ENCODE measurements at places on chromosomes 1 and 21.

DNA sequence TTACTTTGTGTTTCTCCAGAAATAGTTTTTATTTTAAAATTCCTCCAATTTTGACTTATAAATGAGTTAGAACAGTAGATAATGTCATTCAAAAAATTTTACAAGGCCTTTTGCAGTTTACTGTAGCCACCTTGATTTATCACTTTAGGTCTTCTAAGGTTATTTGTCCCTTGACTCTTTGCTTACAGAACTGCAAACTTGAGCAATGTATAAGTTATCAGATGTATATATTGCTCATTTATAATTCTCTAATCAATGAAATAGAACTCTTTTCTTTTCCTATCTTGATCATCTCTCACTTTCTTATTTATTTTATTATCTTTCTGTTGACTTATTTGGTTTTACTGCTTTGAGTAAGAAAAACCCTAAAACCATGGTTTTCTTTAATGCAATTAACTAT lies 5.8 kb upstream of the SPTA1 start:
- no peak for DNase-seq

GRCh38 chr1:235056937-235057336 lies 71.7 kb downstream of the TOMM20 start:
- DNase-seq: no peak

GRCh38 chr1:66542811-66543767 lies 9.1 kb downstream of the SGIP1 start:
- DNase-seq: no peak

DNA sequence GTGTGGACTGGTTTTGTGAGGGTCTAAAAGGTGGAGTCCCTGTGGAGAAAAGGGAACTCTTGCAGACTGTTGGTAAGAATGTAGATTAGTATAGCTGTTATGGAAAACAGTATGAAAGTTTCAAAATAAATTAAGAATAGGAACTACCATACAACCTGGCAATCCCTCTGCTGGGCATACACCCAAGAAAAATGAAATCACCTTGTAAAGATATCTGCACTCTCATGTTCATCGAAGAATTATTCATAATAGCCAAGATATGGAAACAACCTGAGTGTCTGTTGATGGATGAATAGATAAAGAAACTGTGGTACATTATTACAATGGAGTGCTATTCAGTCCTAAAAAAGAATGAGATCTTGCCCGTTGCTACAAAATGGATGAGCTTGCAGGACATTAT lies 109.6 kb downstream of the TBX19 start:
- no peak for DNase-seq

DNA sequence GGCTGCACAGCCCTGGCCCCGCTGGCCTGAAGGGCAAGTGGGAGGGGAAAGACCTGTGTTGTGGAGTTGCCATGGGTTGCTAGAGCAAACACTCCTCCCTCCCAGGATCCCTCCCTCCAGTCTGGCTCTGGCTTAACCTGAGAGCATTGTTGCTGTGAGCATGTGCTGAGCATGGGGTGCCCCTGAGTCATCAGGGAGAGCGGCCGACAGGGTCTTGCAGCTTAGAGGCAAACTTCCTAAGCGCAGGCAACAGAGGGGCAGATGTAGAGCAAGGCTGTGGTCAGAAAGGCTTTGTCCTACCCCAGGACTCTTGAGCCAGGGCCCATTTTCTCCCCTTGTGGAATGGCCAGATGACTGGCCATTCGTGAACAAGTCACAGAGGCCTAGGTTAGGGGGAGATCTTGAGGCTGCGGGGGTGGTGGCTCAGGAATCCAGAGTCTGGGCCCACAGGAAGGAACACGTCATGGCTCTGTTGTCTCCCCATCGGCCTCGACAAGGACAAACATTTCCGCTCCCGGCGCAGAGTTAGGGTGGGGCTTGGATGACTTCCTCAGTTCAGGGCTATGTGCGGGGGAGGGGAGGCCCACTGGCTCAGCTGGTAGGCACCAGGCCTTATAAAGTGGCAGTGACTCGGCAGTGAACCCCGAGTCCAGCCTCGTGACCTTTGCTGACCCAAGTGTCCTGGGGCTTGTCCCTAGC lies 362 bp upstream of the DYNLT4 start:
- peak; percentile 83 for DNase-seq

GRCh38 chr1:30847358-30847972 lies 61.1 kb downstream of the SDC3 start:
- DNase-seq: no peak

DNA sequence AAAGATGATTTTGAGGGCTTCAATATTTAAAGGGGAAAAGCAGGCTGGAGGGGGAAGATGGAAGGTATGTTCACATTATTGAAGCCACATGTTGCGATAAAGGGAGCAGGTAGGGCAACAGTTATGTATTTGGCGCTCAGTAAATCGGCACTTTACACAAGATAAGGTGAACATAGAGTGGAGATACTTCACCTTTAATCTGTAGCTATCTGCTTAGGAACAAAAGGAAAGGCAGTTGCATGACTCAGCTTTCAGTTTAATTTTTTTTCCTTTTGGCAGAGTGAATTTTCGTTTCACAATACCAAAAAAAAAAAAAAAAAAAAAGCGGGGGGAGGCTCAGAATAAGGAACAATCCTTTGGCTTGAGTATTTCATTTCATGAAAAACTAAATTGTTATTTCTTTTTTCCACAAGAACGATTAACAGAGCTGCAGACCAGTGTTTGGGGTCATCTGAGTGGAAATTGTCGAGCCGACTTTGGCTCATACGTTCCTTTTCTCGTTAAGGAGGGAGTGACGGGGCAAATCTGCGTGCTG lies 1.1 kb upstream of the COQ8A start:
- no peak for DNase-seq

- DNase-seq: no peak
These were observed 294.3 kb upstream of the SPAG17 start for GRCh38 chr1:118479351-118479750.

- no peak for DNase-seq
These were observed 126.9 kb downstream of the ESRRG start for GRCh38 chr1:216596281-216596862.

GRCh38 chr1:246445503-246445902 lies 61.6 kb downstream of the SMYD3 start:
- DNase-seq: no peak

DNA sequence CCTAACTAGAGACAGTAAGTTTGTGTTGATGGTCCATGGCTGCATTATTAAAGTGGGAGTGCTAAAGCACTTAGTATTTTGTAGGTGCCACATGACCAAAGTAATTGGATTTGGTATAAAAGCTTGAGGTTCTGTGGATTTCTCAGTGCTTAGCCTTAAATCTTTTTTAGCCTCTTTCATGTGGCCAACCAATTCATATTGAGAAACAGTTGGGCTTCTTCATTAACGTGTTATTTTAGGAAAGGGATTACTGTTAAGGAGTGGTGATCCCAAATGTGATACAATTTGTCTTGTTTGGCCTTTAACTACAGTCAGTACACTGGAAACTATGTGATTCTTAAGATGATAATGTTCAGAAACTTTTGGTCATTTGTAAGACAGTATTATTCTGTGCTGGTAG lies 25.5 kb downstream of the MAN1A2 start:
- DNase-seq: no peak

DNA sequence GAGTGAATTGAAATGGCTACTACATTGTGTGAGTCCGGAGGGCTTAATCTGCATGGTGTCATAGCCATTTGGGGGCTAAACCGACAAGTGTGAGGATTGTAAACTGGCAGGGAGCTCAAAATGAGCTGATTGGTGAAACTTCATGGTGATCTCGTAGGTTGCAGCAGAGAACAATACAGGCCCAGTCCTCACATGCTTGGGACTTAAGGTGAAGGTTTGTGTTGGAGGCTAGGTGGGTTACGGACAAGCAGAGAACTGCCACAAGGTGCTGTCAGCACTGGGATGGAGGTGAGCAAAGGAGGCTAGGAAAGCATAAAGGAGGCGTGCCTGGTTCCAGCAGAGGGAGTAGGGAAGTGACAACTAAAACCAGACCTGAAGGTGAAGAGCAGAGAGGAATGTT lies 9.4 kb downstream of the PGM1 start:
- no peak for DNase-seq

DNA sequence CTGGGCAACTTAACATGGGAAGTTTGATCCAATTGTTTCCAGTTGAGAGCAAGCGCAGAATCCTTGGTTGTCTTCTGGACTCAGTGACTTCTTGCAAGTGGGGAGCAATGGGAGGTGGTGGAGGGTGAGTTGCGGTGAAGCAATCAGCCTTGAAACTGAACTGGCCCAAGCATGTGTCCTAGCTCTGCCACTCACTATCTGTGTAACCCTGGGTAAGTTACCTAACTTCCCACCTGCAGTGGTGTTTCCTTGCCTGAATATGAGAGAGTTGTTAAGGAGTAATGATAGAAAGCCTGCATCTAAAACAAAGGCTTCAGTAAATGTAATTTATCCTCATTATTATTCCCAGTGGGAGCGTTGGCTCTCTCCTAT lies 132.5 kb upstream of the NFIA start:
- DNase-seq: no peak

DNA sequence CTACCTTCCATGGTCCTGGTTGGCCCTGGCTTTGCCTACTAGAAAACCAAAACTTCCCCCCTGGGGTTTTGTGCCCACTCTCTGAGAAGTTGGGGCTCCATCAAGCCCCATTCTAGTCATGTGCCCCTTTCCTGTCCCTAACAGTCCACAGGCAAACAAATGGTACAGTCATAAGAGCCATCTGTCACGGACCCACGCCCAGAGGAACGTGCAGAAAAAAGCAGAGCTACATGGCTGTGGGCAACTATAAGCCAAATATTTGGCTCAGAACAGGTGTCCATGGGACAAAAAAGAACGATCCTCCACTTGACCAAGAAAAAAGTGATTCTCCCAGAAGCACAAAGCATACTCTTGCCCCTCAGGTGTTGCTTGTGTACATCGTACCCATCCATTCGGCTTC lies 14.6 kb upstream of the TRNAU1AP start:
- no peak for DNase-seq

- DNase-seq: no peak
These were observed 207.9 kb upstream of the C1orf87 start for GRCh38 chr1:60281360-60281932.

DNA sequence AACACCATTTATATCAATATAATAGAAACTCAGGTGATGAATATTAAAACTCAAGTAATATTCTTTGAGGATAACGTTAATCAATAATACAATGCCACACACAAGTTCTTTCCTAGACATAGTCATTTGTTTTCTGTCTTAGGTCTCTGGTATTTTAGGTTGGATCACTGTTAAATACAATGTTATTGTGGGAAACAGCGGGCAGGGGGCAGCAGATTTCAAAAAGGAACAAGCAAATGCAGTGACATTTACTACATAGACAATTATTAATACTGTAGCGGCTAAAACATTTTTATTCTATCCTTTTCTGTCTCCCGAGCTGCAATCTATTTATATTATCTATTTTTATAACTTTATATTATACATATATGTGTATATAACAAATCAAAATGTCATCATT lies 186.4 kb upstream of the ZNHIT6 start:
- no peak for DNase-seq

DNA sequence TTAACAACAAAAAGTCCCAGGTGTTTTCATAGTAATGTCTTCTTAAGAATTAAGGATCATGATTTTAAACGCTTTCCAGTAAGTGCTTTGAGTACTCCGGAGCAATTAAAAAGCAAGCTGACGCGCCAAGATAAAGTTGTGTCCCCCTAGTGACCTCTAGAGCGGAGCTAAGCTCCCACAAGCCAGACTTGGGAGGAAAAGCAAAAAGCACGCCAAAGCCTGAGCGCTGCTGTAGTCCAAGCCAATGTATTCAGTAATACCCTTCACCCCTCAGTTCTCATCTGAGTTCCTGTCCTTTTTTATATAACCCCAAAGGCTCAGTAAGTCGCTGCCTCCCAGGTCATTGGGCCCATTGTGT lies 3.5 kb upstream of the SLC44A5 start:
- no peak for DNase-seq

DNA sequence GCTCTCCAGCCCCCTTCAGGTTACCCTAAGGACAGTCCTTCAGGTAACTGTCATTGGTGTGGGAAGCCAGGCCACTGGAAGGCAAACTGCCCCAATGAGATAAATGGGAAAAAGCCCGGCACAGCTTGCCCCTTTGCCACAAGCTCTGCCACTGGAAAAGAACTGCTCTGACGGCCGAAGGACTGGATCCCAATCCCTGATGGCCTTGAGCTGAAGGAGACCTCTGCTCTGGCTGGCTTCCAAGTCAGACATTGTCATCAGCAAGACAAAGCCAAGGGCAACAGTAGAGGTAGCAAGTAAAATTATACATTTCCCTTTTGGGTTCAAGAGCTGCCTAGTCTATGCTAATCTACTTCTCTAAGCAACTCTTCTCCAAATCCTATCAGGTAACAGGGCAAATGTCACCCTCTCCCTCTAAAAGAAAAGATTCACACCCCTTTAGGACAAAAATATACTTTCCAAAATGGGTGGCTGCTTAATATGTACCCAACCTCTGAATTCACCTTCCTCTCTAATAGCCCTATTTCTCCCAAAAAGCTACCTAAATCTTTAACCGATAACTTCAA lies 145.8 kb downstream of the ADSS2 start:
- no peak for DNase-seq

- no peak for DNase-seq
These were observed at the start of gene PDE9A for GRCh38 chr21:42653231-42654061. TSS of gene PDE9A (plus strand) at chr21:42653621. CDS start at chr21:42653815, 194 bp downstream.

GRCh38 chr1:20727746-20728316 lies 4.7 kb downstream of the SH2D5 start:
- no peak for DNase-seq

- no peak for DNase-seq
These were observed 13.5 kb downstream of the KCNK1 start for GRCh38 chr1:233627376-233627775.

DNA sequence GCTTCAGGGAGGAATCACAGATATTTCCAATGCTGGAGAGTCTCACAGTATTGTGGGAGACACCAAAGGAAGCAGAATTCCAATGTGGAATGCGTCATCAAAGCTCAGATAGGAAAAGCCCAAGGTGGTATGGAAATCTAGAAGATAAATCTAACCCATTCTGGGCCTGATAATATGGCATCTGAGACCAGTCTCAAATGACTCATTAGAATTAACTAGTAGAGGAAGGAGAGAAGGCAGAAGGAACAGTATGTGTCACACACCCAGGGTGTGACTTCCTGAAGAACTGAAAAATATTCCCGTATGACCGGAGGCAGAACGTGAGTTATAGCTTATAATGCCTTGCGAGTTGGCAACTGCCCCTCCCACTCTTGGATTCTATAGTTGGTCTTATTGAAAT lies 499.2 kb downstream of the PLPP3 start:
- no peak for DNase-seq

- DNase-seq: no peak
These were observed 481.6 kb downstream of the PLPP3 start for GRCh38 chr1:56097713-56098112.

GRCh38 chr1:70720109-70720508 lies 309.0 kb downstream of the CTH start:
- DNase-seq: no peak

DNA sequence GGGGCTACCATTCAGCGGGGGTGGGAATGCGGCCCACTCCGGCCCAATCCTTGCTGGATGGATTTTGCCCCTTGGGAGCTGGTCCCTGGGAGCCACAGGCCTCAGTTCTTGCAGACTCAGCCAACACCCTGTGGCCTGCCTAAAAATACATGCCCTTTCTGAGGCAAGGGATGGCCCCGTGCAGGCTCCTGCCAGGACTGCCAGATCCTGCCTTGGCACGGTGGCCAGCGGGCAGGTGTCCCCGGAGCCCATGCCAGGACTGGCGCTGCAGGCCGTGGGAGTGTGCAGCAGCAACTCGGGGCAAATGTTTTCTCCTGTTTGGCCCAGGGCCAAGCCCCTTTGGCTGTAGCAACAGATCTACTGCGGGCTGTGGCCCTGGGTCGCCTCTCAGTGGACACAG lies 1.6 kb upstream of the PANK4 start:
- DNase-seq: no peak

- DNase-seq: no peak
These were observed 145.4 kb downstream of the SLC45A1 start for GRCh38 chr1:8463144-8463927.

All from stimulated activated CD8-positive, alpha-beta memory T cell treated with anti-CD3 and anti-CD28 coated beads, Interleukin-4, amount 100 ng/mL, for 1 hour (primary cell).